ELF-1 (cell line): ENCODE measurements at places on chromosomes 6 and 20.

DNA sequence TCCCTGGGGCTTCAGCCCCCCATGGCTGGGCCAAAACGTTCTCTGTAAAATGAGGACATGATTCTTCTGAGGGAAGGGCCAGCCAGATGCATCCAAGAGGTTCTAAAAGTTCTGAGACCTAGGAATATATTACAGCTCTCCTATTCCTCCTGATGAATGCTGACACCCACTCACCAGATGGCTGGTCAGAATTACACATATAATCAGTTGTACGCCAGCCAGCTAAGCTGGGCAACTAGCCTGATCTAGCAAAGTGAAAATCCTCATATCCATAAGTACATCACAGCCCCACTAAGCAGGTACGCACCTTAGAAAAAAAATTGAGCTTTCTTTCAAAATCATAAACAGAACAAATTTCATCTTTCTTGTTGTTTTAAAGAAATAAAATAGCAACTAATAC is 34.8 kb downstream of the C6orf118 start:
- DNase-seq, result no peak

DNA sequence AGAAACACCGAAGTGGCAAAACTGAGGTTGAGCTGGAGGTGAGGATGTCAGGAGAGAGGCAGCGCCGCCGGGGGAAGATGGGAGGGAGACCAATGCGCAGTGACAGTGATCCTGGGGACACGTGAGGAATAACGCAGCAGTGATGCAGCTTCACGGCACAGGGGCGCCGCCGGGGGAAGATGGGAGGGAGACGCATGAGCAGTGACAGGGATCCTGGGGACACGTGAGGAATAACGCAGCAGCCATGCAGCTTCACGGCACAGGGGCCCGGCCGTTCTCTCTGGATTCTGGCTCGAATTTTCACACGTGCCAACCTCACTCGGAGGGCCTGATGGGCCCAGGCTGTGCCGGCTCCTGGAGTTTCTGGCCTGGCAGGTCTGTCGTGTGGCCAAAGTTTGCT is 94.7 kb downstream of the SMOC2 start:
- DNase-seq, result no peak

DNA sequence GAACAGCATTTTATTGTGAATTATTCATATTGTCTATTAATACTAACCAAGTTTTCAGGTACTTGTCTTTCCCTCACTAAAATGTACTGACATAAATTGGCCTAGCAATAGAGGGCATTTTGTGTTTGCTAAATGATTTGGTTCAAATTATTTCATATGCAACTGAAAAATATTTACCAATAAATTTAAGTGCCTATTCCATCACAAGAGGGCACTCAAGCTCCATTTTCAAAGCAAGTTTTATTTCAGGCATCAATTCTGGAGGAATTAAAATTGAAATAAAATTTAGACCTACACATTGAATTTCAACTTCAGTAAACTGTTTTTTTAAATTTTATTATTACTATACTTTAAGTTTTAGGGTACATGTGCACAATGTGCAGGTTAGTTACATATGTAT is 114.3 kb upstream of the SYNCRIP start:
- DNase-seq, result no peak

- DNase-seq, result no peak
These were observed 463.4 kb downstream of the TFAP2B start for GRCh38 chr6:51282026-51282425.

GRCh38 chr6:56430629-56431600 is 183.5 kb upstream of the COL21A1 start:
- peak; percentile 20 for DNase-seq

- peak; percentile 51 for DNase-seq
These were observed 10.4 kb downstream of the CD40 start for GRCh38 chr20:46128310-46129151.

GRCh38 chr6:68211242-68211795 is 423.8 kb upstream of the ADGRB3 start:
- DNase-seq, result no peak

GRCh38 chr6:89954721-89955148 is 60.5 kb downstream of the GJA10 start:
- DNase-seq, result no peak
